ENCODE measurements at places on chromosomes 16 and 17.

DNA sequence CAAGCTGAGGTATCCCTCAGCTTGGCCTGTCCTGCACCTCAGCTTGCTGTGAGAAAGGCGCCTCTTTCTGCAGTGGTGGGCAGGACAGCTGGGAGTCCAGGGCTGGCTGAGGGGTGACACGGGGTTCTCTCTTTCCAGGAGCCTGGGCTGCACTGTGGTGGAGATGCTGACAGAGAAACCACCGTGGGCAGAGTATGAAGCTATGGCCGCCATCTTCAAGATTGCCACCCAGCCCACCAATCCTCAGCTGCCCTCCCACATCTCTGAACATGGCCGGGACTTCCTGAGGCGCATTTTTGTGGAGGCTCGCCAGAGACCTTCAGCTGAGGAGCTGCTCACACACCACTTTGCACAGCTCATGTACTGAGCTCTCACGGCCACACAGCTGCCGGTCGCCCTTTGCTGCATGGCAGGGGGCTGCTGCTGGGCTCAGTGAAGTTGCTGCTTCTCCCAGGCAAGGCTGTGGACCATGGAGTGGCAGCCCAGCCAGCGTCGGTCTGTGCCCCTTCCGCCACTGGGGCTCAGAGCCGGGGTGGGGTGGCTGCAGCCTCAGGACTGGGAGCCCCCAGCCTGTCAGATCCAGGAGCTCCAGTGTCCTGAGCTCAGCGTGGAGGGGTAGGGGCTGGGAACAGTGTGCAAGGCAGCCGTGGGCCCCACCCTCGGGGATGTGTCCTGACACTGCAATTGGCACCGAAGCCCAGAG, 6.4 kb downstream of the LIMD2 start:
- DNase-seq, result no peak

DNA sequence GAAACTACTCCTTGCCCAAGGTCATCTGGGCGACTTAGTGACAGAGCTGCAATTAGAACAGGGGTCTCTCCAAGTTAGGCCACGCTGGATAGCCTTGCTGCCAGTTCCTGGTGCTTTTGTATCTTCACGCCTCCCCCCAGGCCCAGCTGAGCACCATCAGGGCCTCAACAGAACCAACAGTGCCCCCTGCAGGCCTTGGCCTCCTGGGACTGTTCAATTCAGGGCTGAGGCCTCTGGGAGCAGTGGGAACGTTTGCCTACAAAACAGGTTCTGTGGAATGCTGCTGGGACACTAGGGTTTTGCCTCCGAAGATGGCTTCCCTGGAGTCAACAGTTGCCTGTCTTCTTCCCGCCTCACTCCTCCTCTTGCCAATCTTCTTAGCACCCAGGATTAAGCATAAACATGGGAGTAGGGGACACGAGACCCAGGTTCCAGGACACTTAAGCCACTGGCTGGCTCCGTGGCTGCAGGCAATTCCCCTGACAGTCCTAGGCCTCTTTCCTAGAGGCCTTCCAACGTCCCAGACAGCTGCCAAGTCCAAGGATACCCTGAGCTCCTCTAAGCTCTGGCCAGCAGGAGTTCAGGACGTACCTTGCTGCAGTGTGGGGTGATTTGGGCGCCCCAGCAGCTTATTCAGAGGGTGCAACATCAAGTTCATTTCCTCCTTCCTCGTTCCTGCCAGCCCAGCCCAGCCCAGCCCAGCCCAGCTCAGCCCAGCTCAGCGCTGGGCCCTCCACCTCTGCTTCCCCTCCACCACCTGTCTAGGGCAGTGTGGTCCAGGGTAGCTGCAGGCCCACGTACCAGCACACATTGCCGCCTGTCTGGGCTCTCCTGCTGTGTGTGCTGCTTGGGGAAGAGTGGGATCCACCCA, 246.6 kb upstream of the RPL38 start:
- no peak for DNase-seq

GRCh38 chr17:40309031-40309948, at the start of gene RARA:
Gene RARA, plus strand, starts transcription at chr17:40309180. Its CDS starts 22,039 bp downstream, at chr17:40331219.
- DNase-seq, result peak; percentile 70

DNA sequence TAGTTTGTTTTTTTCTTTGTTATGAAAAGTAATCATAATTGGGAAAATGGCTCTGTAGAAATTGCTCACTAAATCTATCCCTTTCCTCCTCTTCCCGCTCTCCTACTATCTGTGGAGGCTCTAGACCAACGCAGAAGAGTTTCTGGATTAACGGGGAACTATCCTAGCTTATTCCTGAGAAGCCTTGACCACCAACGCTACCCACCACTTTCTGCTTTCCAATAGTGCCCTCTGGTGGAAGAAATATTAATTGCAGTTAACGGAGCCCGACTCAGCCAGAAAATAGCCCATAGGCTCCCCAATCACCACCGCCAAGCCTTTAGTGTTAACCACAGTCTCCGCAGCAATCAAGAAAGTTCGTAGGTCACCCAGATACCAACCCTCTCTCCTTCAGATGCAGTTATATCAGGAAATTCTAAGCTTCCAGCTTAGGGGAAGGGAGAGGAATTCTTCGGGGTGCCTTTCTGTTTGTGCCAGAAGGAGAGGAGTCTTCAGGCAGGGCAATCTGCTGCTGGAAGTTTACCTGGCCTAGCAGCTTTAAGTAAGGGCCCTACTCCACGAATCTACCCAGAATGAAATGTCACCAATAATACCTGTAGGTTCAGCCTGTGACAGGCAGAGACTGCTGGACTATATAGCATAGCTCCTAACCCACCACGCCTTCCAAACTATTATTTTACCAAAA, 23.0 kb upstream of the NSRP1 start:
- DNase-seq, result peak; percentile 47

GRCh38 chr17:63983320-63983719, 10.6 kb upstream of the SCN4A start:
- DNase-seq, result peak; percentile 57

GRCh38 chr16:85615852-85616606, 2.9 kb downstream of the GSE1 start:
- peak; percentile 83 for DNase-seq

DNA sequence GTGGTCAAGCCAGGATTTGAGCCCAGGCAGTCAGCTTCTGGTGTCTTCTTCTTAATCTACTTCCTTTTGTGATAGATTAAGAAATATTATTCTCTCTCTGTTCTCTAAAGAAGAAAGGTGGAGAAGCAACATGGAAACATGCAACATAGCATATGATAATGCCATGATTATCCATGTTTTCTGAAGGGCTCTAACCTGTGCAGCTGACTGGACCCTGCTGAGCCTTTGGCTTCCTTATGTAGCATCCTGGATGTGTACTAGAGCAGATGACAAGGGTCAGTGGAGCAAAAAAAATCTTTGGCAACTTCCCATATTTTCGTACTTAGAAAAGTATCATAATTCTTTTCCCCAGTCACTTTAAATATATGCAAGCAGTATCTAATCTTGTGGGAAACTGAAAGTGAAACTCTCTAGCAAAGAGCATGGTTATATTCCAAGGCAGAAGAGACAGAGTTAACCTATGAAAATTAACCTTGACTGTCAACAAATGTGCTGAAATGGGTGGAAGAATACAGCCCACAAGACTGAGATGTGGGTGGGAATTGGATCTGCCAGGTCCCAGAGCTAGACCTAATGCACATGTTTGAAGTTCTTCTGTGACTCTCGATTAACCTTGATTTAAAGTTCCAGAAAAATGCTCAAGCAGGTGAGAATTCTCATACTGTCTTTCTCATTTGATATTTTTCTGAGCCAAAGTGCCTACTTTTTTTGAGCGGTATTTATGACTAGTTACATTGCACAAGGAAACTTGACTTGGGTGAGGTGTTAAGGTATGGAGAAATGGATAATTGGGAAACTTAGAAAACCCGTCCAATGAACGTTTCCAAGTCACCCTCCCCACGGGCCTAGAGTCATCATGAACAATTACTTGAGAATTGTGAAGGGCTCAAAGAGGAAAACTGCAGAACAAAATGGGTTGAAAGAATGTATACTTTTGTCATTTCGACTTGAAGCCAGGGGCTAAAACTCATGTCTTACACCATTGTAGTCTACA, 248.6 kb downstream of the FTO start:
- DNase-seq, result no peak

DNA sequence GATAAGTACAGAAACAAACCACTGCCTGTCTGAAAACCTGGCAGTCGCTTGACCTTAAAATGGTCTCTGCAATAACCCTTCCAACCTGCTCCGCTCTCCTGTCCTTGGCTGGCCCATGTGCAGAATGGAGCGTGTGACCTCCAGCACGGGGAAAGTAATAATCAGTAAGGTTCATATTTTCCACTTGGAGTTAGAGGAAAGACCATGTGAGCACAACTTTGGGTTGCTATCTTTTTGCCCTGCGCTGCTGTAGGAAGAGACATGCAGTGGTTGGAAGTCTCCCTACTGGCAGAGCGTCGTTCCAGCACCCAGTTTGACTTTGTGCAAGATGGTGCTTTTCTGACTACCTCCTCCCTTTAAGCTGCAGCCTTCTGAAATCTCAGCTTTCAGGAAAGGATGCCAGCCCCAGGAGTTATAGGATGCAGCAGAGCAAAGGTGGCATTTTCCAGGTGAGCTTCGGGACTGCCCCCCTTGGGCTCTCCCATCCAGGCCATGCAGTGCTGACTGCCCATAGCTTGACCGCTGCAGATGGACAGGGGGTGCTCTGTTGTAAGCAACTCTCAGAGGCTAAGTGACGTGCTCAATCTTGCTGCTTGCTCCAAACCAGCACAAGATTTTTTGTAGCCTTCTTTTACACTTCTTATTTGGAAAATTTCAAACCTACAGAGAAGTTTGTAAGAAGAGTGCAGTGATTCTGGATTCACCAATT, 110.7 kb upstream of the NOL11 start:
- no peak for DNase-seq

DNA sequence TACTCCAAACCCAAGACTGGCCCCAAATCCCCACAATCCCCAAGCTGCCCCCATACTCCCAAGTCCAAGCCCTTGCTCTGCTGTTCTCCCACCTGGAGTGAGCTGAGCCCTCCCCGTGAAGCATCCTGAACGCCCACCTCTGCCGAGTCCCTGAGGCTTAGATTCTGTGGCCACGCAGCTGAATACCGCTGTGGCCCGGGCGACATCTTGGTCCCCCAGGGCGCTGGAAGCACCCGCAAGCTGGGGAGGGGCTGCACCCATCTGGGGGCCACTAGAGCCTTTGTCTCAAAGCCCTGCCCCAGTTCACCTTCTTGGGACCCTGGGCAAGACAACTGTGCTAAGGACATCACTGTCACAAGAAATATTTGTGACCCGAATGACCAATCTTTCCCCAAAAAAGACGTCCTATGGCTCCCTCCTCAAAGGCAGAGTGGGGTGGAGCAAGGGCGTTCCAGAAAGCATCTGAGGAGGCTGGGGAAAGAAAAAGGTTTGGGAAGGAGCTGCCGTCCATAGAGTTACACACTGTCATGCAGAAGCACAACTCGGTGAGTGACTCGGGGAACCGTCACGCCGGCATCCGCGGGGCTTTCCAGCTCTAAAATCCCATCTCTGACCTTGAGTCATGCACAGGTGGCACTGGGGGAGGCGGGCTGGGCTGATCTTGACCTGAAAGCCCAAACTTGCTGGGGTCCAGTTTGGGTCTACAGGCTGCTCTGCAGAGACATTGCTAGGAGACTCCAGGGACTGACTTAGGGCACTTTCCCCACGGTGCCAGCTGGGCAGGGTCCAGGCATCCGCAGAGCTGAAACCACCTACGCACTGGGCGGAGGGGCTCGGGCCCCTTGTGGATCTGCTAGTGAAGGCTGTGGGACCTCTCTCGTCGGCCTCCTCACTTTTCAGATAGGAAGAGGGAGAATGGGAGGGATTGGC, 6.6 kb downstream of the PTX4 start:
- DNase-seq, result no peak

- DNase-seq, result no peak
Observed at GRCh38 chr17:66135896-66136295, 56.0 kb downstream of the CEP112 start.

DNA sequence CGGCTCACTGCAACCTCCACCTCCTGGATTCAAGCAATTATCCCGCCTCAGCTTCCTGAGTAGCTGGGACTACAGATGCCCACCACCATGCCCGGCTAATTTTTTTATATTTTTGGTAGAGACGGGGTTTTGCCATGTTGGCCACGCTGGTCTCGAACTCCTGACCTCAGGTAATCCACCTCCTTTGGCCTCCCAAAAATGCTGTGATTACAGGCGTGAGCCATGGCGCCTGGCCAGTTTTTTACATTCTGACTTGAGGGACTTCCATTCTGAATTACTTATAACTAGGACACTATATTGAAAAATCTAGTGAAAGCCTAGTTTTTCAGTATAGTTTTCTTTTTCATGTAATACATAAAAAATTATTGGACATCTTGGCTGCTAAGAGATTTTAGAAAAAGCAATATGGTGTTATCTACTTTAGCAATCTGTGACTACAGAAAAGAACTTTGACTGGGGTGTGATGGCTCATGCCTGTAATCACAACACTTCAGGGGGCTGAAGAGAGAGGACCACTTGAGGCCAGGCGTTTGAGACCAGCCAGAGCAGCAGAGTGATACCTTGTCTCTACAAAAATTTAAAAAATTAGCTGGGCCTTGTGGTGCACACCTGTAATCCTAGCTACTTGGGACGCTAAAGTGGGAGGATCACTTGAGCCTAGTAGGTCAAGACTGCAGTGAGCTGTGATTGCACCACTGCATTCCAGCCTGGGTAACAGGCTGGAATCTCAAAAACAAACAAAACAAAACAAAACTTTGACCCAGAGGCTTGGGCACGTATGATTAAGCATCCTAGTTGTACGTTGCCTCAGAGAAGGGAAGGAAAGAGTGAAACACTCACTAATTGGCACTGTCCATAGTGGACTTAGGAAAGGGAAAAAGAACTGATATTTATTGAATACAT, 26.8 kb upstream of the GOSR1 start:
- DNase-seq, result no peak

GRCh38 chr17:2138318-2138717, 83.4 kb downstream of the HIC1 start:
- DNase-seq, result no peak

DNA sequence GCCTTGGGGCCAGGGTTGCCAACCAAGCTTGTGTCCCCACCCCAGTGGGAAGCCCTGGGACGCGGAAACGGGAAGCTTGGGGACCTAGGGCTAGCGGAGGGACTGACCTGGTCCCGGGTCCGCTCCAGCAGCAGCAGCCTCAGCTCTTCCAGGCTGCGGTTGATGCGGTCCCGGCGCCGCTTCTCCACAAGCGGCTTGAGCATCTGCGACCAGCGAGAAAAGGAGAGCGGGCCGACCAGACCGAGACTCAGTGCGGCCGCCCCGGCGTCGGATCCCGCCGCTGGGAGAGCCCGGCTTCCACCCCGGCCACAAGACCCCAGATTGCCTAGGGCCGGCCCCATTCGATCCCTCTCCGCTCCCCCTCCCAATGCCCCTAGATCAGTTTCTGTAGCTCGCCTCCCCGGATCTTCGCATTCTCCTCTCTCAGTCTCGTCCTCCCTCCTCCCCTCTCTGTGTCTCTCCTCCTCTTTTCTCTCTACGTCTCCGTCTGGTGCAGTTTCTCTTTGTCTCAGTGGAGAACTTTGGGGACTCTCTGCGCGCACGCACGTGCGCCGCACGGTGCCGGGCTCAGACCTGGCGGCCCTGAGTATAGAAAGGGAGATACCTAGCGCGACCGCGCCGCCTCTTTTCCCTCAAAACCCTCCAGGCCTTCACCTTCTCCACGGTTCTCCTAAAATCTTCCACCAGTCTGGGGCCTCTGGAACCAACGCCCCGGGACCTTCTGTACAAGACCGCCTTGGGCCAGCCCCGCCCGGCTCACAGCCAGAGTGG, 797 bp downstream of the HES7 start:
- peak; percentile 56 for DNase-seq

Data from left hindlimb (tissue), 1 donor.